LoVo (cell line): ENCODE measurements at places on chromosomes 5 and 9.

DNA sequence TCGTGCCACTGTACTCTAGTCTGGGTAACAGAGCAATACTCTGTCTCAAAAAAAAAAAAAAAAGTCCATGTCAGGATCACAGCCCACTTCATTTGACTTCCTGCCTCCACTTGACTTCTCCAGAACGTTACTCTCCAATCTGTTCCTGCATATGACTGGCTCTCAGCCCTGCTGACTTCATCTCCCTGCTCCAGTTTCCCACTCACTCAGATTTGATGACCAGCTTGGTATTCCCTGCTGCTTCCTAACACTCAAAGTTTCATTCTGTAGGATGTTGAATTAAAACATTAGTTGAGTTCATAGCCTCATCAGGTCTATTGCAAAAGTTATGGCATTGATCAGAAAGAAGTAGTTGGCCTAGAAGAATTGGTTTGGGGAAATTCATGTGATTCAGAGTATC, 52.3 kb downstream of the UGCG start:
- DNase-seq, result no peak

- no peak for DNase-seq
These were observed 16.0 kb downstream of the TRAF2 start for GRCh38 chr9:136902259-136902821.

- DNase-seq, result no peak
These were observed 1.2 kb upstream of the MEGF9 start for GRCh38 chr9:120715389-120715924.

- no peak for DNase-seq
These were observed 9.3 kb upstream of the NEUROG1 start for GRCh38 chr5:135545099-135545498.

DNA sequence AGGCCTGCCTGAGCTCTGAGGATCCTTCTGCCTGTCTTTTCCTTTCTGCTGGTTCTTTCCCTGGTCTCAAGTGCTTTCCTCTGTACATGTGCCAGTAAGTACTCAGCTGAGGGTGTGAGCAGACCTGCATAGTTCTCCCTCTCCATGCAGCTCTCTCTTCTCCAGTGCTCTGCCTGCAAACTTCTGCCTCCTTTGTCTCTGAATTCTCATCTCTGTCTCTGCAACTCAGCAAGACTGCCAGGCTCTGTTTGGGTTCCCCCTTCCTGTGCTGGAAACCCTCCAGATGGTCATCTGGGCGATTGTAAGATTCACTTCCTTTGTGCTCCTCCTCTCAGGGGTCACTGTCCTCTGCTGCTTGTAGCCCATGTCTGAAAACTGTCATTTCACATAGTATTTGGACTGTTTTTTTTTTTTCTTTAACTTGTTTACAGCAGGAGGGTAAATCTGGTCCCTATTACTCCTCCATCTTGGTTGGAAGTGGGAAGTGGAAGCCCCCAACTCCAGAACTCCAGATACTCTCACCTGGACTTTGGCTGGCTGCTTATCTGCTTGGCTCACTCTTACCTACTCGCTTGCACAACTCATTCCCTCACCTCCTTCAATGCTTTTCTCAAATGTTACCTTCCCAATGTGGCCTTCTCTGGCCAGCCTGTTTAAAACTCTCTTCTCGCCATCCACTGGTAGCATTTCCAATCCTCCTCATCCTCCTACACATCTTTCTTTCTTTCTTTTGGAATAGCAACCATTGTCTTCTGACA, 175.3 kb upstream of the TBC1D2 start:
- no peak for DNase-seq

- DNase-seq, result peak; percentile 71
These were observed at the start of gene SLC1A1 for GRCh38 chr9:4489919-4490704. Gene SLC1A1, plus strand, starts transcription at chr9:4490468. Its CDS starts 212 bp downstream, at chr9:4490680.

GRCh38 chr9:26462751-26463150, 429.9 kb downstream of the CAAP1 start:
- no peak for DNase-seq

DNA sequence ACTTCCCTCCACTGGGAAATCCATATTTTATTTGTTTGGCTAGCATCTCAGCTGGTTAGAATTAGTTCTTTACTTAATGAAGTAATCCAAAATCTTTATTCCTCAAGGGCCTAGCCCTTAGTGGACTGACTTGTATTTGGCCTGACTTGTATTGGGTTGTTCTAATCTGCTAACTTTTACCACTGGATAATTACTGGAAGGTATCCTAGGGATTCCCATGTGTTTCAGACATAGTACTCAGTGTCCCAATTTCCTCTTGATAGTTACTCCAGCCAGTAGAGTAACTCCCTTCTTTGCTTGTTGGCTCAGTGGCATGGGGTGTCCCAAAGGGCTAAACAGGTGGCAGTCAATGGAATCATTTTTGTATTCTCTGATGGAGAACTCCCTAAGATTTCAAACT, 156.0 kb downstream of the DCP2 start:
- no peak for DNase-seq

GRCh38 chr9:14301583-14302021, 12.3 kb downstream of the NFIB start:
- DNase-seq, result no peak

- no peak for DNase-seq
These were observed 257.0 kb downstream of the TMEM167A start for GRCh38 chr5:82820188-82820587.

DNA sequence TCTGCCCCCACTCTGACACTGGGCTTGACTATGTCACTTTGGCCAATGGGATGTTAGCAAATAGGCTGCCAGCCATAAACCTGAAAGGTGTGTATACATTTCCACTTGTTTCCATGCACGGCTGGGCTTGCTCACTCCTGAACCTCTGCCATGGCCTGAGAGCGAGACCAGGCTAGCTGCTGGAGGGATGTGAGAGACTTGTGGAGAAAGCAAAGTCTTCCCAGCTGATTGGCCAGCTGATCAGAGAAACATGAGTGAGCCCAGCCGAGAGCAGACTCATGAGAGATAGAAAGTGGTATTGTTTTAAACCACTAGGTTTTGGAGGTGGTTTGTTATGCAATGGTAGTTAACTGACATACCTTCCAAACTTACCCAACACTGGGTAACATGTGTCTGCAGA, 13.9 kb downstream of the FAM193B start:
- DNase-seq, result no peak

DNA sequence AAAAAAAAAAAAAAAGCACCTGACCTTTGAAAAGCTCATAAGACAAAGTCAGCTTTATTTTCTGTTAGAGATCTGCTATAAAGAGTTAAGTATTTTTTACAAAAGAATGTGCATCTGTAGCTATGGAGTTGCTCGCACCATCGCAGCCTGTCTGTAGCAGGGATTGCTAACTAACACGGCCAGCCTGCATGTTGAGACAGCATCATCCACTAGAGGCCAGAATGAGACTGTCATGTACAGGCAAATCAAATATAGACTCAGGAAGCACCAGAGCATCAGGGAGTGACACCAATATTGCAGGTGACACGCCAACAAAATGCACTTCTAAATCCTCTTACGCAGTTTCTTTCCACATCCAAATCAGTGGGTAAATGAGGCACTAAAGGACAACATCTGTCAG, 136.3 kb upstream of the RASEF start:
- DNase-seq, result peak; percentile 32

DNA sequence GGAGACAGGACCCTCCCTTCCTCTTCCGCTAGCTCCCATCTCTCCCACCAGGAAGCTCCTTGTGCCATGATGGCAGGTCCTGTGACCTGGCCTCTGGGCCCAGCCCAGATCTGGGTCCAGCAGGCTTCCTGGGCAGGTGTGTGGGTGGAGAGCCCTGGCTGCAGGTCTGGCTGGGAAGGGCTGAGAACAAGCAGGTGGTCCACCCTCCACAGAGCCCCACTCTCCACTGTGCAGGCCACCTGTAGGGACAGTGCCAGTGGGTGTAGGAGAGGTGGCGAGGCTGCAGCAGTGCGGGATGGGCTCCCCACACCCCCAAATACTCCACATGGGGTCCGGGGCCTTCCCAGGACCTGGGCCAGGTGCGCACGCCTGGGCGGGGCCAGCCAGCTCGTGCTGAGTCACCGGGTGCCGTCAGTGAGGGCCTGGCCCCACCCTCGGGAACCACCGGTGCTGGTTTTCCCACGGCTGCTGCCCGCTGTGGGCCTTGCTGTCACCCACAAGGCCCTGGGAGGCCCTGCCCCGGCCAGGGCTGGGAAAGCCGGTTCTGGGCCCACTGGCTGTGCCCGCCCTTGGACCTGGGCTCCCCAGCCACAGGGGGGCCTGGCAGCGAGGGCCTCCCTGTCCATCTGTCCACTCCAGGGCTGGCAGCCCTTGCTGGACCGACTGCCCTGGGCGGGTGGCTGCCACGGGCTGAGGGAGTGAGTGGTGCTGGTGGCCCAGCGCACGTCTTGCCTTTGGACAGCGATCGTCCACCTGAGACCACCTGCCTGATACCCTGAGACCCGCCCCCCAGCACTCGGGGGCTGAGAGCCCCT, 9.3 kb upstream of the NRARP start:
- DNase-seq, result peak; percentile 88

DNA sequence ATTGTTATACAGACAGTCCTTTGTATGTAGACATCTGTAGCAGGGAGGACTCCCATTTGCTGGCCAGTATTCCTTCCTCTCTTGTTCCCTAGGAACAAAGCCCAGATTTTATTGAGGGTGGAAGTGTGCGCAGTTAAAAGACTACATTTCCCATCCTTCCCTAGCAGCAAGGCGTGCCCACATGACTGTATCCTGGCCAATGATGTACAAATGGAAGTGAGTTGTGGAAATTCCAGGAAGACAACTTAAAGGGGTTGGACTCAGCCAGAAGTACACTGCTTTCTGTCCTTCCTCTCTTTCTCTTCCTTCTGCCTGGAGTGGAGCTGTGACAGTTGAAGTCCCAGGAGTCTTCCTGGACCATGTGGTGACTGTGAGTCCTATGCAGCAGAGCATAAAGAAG, 89.0 kb downstream of the HRH2 start:
- no peak for DNase-seq

DNA sequence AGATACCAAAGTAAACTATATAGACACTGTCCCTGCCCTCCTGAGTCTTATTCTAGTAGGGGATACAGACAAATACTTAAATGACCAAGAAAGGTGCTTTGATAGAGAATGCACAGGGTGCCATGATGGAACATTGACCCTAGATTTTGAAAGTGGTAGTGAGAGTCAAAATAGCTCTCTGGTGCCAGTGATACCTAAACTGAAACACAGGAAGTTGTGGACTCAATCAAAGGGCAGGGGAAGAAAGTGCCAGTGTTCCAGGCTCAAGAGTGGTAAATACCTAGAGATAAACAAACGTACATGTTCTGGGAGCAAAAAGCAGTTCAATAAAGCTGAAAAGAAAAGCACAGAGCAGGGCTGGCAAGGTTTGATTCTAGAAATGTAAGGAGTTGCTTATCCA, 267.6 kb downstream of the ISL1 start:
- no peak for DNase-seq

DNA sequence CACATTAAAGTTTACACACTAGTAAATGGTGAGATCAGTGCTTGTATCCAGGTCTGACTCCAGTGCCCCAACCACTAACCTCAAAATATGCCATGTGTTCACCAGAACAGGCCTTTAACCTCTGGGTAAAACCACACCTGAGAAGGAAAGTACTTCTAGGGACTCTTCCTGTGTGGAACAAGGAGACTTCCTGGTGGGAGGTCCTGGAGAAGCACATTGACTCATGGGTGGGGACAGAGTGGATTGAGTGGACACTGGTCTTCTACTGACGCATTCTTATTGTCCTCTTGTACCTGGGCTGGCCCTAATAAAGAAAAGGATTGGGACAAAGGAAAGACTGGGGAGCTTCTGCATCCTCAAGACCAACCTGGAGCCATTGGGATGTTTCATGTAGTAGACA, 43.4 kb downstream of the ANGPTL2 start:
- no peak for DNase-seq

- DNase-seq, result no peak
These were observed 46.9 kb downstream of the ARL15 start for GRCh38 chr5:54263447-54263846.

GRCh38 chr5:115320006-115320405, 23.6 kb upstream of the CCDC112 start:
- DNase-seq, result no peak

DNA sequence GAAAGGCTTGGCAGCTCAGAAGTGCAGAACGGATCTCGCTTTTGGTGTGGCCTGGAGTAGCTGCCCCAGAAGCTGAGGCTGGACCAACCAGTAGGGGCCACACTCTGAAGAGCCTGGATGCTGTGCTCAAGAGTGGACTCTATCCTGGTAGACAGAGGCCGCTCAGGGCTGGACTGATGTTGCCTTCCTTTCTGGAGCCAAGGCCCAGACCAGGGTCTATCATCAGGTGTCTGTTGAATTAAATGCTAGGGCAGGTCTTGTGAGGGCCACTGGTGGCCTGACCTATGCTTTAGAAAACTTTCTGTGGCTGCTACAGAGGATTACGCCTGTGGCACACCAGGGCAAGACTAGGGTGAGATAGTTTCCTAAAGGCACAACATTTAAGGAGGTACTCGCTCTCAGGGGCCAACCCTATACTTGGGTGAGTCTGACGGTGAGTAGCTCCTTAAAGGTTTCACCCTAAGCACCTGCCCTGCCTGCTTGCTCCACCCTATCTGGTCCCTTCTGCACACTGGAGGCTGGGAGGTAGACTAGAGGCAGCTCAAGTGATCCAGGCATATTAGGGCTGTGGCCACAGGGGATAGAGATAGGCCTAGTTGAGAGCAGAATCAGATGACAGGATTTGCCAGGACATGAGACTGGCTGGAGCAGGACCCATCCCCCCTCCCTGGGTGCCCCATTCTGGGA, 9.8 kb upstream of the IRF1 start:
- DNase-seq, result no peak

GRCh38 chr5:204462-204861, 13.2 kb downstream of the LRRC14B start:
- no peak for DNase-seq

DNA sequence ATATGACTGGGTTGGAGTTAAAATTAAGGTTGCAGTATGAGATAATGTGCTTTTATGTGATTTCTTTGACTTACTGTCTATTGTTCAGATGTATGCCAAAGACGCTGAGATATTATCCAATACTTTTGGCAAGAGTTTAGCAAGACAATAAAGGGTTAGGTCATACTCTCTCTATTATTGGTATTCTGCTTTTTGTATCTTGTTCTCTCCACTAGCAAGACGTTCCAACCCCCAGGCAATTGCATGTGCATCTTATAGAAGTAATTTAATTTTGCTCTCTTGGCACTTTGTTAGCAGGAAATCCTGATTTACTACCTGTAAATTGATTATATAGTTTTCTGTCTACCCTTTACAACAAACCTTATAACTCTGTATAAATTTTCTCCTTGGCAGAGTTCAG, 1093.6 kb downstream of the CDH9 start:
- no peak for DNase-seq

- no peak for DNase-seq
These were observed 32.6 kb downstream of the HEXB start for GRCh38 chr5:74717596-74717995.
